Activated naive CD4-positive, alpha-beta T cell treated with anti-CD3 and anti-CD28 coated beads for 36 hours (primary cell): ENCODE measurements at places on chromosomes 4 and X.

DNA sequence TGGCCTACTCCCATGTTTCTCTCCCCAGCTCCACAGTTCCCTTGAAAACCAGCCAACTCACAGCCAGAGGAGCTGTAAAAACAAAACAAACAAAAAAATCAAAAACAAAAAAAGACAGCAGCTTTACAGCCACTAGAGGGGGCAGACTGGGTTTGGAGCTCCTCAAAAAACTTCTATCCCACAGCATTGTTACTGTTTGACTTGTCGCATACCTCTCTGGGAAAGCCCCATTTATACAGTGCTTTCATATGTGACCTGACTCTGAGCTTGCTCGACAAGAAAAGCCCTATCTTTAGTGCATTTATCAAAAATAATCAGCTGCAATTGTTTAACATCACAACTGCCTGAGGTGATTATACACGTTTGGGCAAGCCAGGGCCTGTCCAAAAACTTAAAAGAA, 21.6 kb downstream of the TSPAN6 start:
- peak; percentile 13 for DNase-seq

DNA sequence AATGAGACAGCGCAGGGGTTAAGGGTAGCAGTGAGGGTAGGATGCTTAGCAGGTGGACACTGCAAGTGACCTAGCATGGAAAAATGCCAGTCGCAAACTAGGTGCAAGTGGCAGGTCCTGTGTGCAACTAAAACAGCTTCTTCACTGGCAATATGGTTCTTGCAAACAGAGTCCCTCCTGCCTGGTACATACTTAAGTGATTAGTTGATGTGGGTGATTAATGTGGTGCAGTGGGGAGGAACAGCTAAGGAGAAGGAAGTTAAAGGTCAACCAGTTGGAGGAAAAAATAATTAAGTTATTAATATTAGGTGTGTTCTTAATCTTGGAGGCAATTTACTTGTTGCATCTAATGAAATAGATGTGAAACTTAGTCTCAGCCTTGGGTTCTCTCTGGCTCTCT, 121.6 kb upstream of the IGFBP7 start:
- no peak for DNase-seq

DNA sequence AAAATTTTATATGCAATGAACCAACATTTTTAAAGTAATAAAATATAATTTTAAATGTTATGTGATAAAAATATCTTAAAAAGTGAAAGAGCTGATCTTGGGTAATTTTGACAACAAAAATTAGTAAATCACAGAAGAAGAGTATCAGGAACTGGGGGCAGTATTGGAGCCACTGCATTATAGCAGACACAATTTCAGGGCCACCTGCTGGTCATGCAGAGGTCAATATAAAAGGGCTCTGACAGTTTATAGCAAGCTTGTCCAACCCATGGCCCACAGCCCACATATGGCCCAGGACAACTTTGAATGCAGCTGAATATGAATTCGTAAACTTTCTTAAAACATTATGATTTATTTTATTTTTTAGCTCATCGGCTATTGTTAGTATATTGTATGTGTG, 13.0 kb upstream of the LEF1 start:
- DNase-seq, result no peak

- no peak for DNase-seq
Observed at GRCh38 chr4:2788101-2788500, 4.8 kb upstream of the SH3BP2 start.

DNA sequence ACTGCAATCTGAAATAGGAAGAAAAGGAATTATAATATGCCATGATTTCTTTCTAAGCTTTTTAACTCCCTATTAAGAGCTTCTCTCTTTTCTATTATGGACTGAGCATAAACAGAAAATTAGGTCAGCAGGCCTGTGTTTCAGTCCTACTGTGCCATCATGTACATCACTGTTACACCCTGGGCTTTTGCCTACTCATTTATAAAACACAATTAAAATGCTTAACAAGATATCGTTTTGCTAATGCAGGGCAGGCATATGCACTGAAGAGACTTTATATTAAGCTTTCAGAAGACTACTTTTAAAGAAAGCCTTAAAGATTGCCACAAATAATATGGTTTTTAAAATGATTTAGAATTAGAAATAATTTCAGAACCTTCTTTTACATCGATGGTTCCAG, 828 bp upstream of the BBS12 start:
- DNase-seq, result no peak

DNA sequence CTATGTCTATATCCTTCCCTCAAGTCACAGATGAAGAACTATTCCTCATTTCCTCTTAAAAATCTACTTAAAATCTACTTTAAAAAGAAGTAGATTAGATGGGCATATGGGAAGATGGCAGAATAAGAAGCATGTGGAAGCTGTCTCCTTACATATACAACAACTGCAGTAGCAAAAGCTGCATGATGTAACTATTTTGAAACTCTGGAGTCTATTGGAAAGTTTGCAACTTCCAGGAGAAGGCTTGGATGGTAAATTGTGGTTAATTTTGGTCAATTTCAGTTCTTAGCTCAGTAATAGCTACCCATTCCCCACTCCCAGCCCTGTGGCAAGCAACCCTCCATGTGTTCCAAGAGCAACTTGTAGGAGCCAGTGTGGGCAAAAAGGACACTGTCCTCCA, 36.9 kb downstream of the MORC4 start:
- DNase-seq, result no peak

DNA sequence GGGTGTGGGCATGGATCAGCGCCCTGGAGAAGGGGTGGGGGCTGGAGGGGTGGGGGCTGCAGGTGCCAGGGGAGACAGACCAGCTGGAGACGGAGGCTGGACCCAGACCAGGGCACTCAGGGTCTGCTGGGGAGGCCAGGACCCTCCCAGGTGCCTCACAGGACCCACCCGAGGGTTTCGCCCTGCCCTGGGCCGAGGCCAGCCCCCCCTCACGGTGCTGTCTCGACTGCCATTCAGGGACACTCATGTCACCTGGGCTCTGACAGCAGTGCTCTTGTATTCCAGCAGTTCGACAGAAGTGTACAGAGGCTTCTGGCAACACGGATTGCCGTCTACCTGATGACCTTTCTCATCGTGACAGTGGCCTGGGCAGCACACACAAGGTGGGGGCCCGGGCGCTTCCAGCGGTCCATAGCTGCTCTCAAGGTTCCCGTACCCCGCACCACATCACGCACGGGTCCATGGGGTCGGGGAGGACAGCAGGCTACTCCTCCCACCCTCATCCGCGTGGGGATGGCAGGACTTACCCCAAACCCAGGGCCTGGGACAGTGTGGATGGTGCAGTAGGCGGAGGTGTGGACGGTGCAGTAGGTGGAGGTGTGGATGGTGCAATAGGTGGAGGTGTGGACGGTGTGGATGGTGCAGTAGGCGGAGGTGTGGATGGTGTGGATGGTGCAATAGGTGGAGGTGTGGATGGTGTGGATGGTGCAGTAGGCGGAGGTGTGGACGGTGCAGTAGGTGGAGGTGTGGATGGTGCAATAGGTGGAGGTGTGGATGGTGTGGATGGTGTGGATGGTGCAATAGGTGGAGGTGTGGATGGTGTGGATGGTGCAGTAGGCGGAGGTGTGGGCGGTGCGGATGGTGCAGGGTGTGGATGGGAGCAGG, 18.1 kb downstream of the TMEM175 start:
- peak; percentile 0 for DNase-seq

DNA sequence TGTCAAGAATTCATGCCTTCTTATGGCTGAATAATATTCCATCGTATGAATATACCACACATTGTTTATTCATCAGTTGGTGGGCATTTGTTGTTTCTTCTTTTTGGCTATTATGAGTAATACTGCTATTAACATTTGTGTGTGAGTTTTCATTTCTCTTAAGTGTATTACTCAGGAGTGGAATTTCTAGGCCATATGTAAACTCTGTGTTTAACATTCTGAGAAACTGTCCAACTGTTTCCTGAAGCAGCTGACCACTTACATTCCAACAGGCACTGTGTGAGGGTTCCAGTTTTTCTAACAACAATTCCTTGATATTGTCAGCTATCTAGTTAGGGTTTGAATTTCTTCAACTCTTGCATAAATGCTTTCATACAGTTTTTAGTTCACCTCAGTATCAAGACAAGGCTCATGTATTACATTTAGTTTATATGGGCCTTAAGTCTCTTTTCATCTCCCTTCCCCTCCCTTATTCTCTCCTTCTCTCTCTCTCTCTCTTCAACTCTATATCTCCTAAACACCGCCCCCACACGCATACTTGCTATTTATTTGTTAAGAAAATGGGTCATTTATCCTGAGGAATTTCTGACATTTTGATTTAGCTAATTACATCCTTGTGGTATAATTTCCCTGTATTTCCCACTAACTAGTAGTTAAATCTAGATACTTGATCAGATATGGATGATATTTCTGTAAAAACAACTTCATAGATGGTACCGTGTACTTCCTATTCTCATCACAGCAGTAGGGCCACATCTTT, 77.4 kb downstream of the WDR19 start:
- no peak for DNase-seq

GRCh38 chr4:113040793-113041192, 8.7 kb upstream of the ANK2 start:
- DNase-seq, result no peak

DNA sequence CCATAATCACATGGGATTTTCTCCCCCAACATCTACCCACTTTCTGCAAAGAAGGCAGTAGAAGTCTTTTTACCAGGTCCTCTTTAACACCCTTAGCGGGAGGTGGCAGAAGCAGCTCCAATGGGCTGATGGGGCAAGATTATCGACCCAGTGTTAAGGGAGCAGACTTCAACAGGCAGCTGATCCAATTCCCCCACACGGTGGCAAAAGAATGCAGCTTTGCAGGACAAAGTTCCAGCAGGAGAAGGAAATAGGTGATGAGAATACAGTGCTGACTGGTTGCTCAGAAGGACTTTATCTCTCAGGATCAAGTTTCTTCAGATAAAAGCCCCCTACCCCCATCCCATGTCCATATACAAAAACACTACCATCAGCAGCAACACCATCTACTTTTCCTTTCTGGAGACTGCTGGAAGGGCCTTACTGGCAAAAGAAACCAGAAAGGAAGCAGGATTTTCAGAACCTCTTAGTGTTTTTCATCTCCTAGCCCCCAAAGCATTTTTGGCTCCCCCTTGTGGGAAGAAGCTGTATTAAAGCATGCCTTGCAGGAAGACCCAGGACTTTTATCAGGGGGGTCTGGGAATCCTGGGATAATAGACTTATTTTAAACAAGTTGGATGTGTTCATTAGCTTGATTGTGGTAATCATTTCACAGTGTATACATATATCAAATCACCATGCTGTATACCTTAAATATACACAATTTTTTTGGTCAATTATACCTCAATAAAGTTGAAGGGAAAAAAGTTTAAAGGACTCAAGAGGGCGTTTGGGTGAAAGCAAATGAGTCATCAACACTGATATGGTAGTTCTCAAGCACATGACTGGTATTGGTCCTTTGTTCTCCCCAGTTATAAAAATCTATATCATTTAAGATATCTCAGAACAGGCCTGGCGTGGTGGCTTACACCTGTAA, 146.4 kb downstream of the GPC3 start:
- DNase-seq, result peak; percentile 45

- DNase-seq, result no peak
Observed at GRCh38 chr4:25783943-25784342, 78.8 kb downstream of the SEL1L3 start.

- DNase-seq, result no peak
Observed at GRCh38 chr4:185040523-185040922, 22.2 kb downstream of the HELT start.

DNA sequence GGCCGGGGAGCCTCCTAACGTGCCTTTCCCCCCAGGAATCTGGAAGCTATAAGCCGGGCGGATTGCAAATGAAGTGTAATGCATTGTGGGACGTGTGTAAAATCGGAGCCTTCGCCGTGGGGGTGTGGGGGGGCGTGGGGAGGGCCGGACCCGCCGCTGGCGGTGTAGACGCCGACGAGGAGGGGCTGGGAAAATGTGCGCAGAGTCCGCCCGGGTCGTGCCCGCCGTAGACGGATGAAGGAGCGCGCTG, 1.3 kb downstream of the STOX2 start:
- no peak for DNase-seq

GRCh38 chr4:141047228-141047884, 85.9 kb downstream of the RNF150 start:
- no peak for DNase-seq

- no peak for DNase-seq
Observed at GRCh38 chrX:115229337-115230003, 4.4 kb downstream of the LRCH2 start.

GRCh38 chrX:11666952-11667685, 1.4 kb upstream of the ARHGAP6 start:
- DNase-seq, result no peak

- no peak for DNase-seq
Observed at GRCh38 chr4:114481856-114482255, 116.8 kb upstream of the UGT8 start.

DNA sequence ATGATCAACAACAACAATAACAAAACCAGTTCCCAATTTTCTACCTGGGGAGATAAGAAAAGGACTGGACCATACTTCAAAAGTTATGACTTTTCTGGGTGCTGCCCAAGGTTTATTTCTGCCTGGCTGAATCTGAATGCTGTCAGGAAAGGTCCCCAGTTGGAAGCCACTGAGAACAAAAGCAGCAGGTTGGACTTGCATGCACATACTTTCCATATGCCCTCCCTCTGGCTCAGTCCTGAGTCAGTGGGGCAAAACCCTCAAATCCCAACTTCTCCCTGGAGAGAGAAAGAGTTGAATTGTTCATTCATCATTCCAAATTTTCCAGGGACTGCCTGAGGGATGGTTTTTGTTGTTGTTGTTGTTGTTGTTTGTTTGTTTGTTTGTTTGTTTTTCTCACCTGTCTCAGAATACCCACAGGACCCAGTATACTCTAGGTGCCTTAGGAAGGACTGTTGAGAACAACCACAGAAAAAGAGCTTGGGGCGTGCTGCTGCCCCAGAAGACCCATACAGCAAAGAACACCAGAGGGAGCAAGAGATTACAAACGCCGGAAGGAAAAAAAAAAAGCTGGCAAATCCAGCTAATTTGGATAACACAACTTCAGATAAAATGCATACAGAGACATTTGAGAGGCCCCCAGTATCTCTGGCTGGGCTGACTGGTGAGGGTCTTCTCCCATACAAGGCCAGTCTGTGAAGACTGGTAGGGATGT, 138.9 kb upstream of the INPP4B start:
- no peak for DNase-seq

DNA sequence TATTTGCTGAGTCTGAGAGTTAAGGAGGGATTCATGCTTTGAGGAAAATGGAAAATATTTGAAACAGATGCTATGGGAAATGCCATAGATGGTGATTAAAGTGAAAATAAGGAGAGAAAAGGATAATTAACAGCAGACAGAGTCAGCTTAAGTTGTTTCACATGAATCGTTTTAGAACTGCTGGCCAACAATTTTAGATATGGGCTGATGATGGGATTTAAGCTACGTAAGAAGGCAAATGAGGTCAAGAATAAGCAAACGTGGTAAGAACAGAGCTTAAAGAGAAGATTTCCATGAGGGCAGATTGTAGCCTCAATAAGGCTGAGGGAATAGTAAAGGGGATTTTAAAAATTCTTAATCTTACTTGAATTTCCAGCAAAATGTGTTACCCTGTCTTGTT, 77.9 kb downstream of the MFAP3L start:
- no peak for DNase-seq

- DNase-seq, result no peak
Observed at GRCh38 chrX:83260288-83260687, 247.8 kb upstream of the POU3F4 start.

GRCh38 chrX:64805683-64806082, 170.6 kb downstream of the ZC4H2 start:
- no peak for DNase-seq

GRCh38 chr4:8832113-8832915, 39.3 kb downstream of the HMX1 start:
- DNase-seq, result no peak

- no peak for DNase-seq
Observed at GRCh38 chr4:3521621-3522325, 10.4 kb downstream of the LRPAP1 start.
